ENCODE measurements at places on chromosomes 3 and 15.

GRCh38 chr3:121863801-121864200, 28.8 kb downstream of the EAF2 start:
- DNase-seq = no peak

- DNase-seq = no peak
These were observed 1444.5 kb upstream of the CADM2 start for GRCh38 chr3:83514130-83514914.

DNA sequence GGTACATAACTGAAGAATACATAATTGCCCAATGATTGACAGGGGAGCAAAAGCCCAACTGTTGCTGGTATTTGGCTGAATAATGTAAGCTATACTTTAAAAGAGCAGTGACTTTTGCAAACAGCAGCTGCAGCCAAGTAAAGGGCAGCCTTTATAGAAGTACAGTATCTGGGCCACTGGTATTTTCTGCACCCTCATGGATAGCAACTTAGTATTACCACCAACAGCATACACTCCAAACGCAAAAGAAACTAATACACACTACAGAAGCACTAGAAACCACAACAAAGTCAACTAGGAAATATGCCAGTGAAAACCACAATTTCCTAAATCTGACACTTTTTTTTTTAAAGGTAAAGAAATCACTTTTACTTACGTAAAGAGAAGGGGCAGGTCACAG, 206.1 kb downstream of the TIGIT start:
- no peak for DNase-seq

DNA sequence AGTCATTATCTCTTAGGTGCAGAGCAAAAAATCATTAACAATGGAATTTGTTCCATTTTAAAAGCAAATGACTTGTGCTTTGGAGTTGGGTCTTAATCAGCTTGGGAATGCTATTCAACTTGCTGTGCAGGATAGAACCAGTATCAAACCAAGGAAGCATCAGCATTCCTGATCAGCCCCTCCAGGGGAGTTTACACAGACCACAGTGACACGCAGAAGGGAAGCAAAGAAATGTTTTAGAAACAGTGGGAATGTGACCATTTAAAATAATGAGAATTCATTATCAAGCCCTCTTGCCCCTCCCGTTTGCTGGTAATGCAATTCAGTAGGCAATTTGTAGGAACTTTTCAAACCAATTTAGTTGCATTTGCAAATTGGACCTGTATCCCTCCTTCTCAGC, 155.1 kb downstream of the LRTM1 start:
- DNase-seq = no peak

DNA sequence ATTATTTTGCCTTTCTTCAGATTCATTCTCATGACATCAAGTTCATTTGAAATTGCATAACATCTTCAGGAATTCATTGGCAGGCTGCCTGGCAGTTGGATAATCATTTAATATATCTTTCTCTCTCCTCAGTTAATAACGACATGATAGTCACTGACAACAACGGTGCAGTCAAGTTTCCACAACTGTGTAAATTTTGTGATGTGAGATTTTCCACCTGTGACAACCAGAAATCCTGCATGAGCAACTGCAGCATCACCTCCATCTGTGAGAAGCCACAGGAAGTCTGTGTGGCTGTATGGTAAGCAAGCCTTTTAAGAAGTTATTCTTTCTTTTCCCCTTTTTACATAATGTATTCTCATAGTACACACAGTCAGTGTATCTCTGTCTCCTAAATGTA, 38.2 kb downstream of the TGFBR2 start:
- DNase-seq = no peak

DNA sequence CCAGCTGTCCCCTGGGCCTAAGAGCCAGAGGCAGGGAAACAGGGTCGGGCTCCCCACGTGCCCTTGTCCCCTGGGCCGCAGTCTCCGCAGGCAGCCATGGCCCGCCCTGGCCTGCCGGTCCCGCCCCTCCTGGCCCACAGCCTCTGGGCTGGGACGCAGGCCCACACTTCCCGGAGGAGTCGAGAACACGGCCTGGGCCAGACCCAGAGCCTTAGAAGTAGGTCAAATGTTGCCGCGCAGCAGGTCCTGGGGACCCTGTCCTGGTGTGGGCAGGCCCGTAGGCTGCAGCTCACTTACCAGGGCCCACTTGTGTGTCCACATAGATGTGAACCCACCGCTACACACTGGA, 4.3 kb upstream of the MYL3 start:
- DNase-seq = no peak

DNA sequence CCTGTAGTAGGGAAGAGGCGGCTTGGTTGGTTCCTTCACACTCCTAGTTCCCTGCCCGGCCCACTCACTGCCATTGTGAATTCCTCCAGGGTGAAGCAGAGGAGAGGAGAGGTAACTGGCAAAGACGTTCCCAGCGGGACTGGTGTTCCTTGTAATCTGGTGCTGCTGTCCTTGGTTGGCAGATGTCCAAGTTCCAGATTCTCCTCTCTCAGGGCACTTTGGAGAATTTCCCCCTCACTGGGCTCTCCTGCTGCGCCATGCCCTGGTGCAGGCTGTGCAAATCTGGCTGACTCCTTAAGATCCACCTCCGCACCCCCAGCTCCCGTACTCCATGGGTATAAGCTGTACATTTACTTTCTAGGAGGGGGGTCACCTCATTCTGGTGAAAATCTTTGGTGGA, 37.3 kb downstream of the THSD4 start:
- no peak for DNase-seq

GRCh38 chr15:48962662-48963523, 826 bp downstream of the SHC4 start:
- no peak for DNase-seq

- DNase-seq = no peak
These were observed 1.4 kb upstream of the STRA6 start for GRCh38 chr15:74203914-74204431.

DNA sequence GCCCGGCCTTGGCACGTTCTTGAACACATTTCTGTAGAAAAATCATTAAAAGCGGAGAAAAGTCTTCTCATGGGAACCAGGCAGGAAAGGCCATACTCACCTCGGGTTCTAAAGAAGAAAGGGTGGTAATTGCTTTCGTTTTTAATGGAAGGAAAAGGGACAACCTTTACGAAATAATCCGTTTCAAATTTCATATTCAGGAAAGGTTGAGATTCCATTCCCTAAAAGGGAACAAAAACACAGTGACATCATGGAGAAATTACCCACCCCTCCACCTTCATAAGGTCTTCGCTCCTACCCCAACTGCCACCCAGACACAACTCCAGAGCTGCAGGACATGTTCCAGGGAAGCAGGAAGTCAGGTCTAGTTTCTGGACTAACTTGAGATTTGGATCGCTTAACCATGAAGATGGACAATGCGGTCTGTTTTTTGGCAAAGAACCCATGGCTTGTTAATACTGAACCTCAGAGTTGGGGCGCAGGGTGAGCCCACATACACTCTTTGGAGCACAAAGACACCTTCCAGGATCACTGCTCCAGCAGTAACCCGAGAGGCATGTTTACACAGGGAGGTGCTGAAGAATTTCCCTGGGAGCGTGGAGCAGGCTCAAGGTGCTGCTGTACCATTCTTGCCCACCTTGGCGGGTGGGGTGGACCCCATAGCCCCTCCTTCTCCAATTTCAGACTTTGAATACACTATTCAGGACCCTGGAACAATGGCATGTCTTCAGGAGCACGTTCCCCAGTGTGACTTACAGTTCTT, 49.2 kb downstream of the SPATA12 start:
- DNase-seq = no peak

Data from central memory CD8-positive, alpha-beta T cell (primary cell).